ENCODE measurements at places on chromosomes 13 and 19.
A peak's percentile ranks its signal among the peaks of the same experiment; 100 is the strongest.

DNA sequence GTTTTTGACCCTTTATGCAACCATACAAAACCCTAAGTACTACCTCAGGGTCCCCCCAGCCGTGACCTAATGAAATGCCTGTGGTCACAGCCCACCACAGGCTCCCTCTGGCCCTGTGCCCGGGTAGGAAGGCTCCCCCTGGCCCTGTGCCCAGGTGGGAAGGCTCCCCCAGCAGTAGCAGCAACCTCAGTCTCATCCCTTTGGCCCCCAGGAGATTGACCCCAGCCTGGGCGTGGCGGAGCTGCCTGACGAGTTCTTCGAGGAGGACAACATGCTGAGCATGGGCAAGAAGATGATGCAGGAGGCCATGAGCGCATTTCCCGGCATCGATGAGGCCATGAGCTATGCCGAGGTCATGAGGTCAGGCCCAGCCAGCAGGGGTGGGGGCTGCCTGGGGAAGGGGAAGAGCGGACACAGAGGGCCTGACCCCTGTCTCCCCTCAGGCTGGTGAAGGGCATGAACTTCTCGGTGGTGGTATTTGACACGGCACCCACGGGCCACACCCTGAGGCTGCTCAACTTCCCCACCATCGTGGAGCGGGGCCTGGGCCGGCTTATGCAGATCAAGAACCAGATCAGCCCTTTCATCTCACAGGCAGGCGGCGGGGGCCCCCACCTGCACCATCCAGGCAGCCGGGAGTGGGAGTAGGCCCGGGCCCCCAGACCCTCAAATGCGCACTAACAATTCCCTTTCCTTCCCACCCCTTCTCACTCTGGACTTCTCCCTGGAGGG, 6.3 kb upstream of the BEST2 start:
- no peak for DNase-seq

GRCh38 chr13:35729926-35730627, 253.6 kb upstream of the MAB21L1 start:
- no peak for DNase-seq

DNA sequence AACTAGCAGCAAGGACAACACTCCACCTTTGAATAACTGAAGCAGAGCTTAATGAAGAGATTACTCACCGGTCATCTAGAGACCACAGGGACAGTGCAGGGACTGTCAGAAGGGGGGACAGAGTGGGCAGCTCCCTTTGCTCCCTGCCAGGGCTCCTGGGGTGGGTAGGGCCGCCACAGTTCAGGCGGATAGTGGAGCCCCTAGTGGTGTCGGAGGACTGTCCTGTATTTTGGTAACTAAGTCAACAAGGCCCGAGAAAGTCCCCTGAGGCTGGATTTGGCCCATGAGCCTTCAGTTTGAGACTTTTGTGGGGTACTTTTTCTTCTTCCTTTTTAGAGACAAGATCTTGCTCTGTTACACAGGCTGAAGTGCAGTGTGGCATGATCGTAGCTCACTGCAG, 44.6 kb downstream of the GJA3 start:
- DNase-seq, result no peak

DNA sequence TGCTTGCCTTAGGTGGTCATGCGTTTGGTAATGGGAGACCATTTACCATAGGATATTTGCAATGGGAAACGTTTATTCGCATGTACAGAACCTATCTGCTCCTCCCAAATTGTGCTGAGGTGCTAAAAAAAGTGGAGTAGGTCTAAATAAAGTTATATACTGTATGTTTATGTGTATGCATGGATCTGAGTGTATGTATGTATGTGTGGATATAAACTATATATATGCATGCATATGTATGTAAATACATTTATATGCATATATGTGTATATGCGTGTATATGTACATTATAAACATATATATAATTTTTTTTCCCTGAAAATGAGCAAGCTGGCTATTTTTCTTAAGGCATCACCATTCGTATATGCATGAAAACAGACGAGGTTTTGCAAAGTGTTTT, 95.9 kb downstream of the HS6ST3 start:
- no peak for DNase-seq

DNA sequence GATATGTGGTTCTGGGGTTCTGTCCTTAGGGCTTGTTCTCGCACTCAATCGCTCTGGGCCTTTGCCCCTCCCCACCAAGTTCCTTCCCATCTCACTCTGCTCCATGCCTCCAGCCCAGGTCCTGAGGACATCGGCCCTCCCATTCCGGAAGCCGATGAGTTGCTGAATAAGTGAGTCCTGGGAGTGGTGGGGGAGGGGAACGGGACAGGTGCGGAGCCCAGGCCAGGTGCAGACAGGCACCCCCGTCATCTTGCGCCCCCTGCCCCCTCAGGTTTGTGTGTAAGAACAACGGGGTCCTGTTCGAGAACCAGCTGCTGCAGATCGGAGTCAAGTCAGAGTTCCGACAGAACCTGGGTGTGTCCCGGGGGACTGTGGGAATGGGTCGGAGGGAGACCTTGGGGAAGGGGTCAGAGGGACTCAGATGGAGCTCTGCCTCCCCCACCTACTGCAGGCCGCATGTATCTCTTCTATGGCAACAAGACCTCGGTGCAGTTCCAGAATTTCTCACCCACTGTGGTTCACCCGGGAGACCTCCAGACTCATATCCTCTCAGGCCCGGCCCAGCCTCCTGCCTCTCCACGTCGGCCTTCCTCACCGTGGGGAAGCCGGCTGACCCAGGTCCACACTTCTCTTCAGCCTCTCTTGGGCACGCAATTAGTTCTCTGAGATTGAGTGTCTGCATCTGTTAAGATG, 10.1 kb downstream of the FUZ start:
- DNase-seq, result no peak

- no peak for DNase-seq
Observed at GRCh38 chr19:39483141-39483540, 2.5 kb downstream of the TIMM50 start.

DNA sequence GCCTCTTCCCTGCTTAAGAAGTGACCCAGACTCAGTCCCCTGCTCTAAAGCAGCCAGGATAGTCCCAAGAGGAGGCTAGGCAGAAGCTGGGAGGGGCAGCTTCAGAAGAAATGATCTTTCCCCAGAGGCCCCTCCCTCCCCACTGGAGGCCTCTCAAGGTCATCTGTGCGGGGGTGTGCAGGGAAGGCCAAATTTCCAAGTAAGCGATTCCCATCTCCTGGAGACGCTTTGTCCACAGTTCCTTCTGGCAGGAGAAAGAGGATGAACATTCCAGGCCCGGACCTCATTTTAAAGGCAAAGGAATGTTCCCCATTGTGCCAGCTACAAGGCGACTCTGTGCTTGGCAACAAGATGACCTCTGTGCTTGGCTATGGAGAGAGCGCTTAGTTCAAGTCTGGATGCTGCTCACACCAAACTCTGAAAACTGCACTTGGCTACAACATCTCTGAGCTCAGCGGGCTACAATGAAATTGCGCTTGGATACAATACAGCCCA, 23.5 kb downstream of the COL5A3 start:
- DNase-seq, result no peak

- no peak for DNase-seq
Observed at GRCh38 chr13:34214686-34215085, 396.7 kb downstream of the RFC3 start.

DNA sequence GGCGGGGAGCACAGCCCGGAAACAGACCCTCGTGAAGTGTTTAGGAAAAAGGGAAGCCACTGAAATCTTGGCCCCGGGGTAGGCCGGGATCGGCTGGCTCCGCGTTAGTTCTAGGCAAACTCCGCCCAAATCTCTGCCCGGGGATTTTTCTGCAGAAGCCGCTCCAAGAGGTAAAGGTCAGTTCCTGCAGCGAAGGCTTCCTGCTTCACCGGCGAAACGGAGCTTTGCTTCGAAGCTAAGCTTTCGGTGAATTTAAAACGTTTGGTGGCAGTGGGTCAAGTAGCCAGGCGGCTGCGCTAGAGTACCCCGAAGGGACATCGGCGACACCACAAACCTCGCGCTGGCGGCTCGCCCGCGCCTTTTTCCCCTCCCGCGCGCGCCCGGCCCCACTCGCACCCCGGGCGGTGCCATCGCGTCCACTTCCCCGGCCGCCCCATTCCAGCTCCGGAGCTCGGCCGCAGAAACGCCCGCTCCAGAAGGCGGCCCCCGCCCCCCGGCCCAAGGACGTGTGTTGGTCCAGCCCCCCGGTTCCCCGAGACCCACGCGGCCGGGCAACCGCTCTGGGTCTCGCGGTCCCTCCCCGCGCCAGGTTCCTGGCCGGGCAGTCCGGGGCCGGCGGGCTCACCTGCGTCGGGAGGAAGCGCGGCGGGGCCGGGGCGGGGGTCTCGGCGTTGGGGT, 441 bp downstream of the GJB2 start:
- no peak for DNase-seq

DNA sequence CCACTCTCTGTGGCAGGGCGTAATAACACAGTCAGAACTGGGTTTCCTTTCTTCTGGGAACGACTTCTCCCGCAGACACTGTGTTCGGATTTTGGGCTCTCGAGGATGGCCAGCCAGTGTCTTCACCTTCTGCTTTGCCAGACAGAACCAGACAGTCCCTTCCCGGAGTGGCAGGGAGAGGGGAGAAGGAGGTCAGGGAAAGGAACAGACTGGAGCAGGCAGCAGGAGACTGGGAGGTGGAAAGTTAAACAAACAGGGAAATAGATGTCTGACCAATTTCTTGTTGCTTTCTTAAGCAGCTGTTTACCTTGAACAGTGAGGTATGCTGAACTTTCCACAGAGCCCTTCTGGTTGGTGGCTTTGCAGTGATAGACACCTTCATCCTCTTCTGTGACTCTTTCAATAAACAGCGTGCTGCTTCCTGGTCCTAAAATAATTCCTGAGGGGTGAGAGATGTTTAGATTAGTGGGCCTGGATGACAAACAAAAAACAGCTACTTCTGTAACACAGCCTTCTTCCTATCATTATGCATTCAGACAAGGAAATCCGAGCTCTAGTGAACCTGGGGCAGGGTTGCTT, 137.6 kb downstream of the FLT1 start:
- no peak for DNase-seq

- DNase-seq, result no peak
Observed at GRCh38 chr19:44943801-44944249, 1.8 kb downstream of the APOC4 start.

GRCh38 chr19:30703645-30704044, 331.5 kb downstream of the ZNF536 start:
- no peak for DNase-seq

- no peak for DNase-seq
Observed at GRCh38 chr19:1046836-1047695, 7.2 kb downstream of the ABCA7 start.

GRCh38 chr13:54787754-54788153, 1759.1 kb downstream of the OLFM4 start:
- no peak for DNase-seq

DNA sequence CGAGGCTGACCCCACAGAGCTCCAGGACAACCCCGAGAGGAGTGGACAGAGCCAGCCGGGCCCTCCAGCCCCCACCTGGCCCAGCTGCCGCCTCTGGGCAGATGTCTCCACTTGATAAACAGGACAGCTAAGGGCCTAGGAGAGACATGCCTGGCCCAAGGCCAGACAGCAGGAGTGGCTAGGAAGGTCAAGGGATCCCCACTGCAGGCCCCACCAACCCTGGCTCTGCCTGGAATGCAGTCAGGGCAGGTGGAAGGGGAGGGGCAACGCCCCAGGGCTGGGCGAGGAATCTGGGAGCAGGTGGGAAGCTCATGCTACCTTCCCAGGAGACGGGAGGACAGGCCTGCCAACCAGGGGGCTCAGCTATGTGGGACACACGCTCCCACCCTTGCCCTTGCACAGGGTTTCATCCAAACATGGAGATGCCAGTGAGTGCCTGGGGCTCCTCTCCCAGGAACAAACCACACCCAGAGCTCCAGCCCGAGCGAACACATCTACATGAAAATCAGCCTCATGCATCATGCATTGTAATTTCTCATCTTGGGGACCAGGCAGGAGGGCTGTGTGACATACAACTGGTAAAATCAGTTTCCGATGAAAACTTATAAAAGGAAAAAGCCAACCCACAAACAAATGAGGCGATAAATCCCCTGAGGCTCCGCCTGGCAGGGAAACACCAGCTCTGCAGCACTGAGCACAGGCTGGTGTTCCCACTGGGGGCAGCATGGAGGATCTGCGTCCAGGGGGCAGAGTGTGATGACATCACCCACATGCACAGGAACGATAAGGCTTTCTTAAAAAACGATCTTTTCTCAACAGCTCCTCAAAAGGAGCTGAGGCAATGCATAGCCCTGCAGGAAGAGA, 25.0 kb downstream of the SH3GL1 start:
- DNase-seq, result peak; percentile 44

DNA sequence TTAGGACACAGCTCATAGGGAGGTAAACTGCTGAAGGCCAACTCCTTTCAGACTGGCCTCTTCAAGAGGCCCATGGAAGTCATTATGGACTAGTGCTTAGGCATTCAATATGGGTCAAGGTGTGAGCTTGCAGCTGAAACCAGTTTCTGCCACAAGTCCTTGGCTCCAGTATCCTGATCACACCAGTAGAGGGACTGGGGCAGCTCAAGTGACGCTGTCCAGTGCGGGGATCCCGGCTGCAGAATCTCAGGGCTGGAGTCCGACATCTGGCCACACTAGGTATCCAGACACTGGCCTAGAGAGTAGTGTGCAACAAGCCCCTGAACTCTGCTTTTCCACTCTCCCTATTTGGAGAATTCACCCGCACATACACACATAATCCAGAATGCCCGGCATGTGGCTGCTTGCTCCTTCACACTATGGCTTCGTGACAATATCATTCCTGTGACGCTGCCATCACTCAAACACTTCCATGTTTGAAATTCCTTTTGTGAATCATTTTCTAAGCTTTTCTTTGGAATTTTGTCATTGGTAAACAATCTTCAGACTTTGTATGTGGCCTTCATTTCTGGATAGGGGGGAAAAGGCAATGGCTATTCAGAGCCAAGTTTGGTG, 425.1 kb downstream of the EFNB2 start:
- DNase-seq, result no peak

- no peak for DNase-seq
Observed at GRCh38 chr19:18603255-18603957, 3.2 kb downstream of the CRLF1 start.

DNA sequence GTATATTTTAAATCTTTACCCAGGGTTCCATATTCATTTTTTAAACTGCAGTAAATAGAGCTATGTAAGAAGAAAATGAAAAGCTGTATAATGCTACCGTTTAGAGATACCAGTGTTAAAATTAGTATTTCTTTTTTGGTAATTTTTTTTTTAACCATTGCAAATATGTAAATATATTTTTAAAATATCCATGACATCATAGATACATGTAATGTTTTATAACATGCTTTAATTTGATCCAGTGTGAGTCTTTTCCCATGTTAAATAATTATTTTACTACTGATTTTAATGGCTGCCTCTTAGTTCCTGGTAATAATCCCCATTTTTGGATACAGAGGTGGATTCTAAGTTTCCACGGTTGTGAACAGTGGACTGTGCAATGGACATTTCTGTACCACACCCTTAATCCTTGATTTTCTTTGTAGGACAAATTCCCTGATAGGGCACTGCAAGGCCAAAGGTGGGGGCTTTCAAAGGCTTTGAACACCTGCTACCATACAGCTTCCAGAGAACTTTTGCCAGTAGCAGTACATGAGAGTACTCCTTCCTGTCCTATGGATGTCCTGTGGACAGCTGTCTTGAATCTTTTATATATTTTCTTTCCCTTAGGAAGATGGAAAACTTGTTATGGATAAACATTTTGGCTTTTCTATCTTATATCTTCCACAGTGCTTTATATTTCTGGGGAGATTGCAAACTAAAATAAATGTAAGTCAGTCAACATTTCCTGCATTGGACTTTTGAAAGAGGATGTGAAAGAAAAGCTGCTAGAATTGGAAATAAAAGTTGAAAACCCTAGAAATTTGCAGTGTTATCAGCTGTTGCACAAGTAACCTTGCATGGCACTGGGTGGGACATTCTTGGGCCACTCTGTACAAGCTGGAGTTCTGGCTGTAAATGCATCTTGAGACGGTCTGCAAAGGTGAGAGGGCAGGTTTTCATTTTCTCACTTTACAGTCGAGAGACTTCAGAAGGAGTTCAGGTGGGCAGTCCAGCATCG, 46.8 kb downstream of the ARHGEF7 start:
- DNase-seq, result no peak

GRCh38 chr19:952680-953444, 27.0 kb downstream of the ARID3A start:
- DNase-seq, result no peak
